Midbrain (tissue), 1 donor: ENCODE measurements at places on chromosomes 11 and 22.

DNA sequence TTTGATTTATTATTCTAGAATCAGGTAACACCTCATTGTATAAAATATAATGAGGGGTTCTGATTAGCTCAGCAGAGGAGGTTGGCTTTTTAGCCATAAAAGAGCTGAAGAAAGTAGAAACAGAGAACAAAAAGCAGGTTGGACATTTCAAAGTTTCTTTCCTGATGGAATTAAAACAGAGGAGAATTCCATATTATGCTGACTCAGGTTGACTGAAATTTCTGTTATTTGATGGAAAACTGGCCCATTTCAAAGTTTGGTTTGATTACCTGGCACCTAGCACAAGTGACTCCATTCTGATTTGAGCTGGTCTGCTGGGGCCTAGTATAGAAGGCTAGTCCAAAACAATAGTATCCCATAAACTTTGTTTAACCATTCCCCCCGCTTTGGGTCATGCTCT is 24.9 kb downstream of the OR56B4 start:
- no peak for DNase-seq

- DNase-seq, result no peak
Measured at GRCh38 chr11:73477518-73477917, 101.3 kb downstream of the RELT start.

DNA sequence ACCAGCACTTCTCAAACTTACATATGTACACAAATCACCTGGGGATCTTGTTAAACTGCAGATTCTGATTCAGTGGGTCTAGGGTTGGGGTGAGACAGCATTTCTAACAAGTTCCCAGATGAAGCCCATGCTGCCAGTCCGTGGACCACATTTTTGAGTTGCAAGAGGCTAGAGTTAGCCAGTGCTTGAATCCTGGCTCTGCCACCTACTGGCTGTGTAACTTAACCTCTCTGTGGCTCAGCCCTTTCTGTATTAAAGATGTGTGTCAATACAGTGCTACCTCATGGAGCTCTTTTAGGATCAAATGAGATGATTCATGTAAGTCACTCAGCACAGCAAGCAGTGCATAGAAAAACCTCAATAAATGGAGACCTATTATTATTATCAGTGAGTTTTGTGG is 90.2 kb upstream of the ISX start:
- DNase-seq, result no peak

GRCh38 chr11:75543806-75544205 is 18.1 kb upstream of the GDPD5 start:
- DNase-seq, result no peak

DNA sequence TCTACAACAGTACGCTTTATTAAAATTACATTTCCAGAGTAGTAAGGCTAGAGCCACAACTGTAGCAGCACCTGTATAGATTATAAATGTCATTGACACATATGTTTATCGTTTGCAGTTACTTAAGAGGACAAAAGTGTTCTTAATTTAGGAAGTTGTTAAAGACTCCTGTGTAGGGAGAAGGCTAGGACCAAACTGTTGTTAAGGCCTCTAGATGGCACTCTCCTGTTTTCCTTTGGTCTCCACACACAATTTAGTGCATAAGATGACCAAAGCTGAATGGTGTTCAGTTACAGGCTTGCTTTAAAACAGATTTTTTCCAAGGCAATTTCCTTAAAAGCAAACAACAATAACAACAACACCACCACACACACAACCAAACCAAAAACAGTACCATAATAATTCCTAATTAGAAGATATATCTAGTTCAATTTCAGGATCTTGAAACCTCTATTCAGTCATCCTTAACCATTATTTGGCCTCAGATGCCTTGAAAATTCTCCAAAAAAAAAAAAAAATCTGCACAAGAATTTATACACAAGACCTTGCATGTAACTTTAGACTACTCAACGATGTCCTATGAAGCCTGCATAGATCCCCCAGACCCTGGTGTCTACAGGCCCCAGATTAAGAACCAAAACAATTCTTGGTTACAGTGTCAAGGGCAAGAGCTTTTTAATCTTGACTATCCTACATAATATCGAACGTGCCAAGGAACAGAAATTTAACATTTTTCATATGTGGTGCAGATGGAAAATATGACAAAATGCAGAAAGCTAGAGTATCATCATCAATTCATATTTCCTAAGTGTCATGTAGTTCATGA is 42.6 kb upstream of the APOA1 start:
- peak; percentile 78 for DNase-seq

DNA sequence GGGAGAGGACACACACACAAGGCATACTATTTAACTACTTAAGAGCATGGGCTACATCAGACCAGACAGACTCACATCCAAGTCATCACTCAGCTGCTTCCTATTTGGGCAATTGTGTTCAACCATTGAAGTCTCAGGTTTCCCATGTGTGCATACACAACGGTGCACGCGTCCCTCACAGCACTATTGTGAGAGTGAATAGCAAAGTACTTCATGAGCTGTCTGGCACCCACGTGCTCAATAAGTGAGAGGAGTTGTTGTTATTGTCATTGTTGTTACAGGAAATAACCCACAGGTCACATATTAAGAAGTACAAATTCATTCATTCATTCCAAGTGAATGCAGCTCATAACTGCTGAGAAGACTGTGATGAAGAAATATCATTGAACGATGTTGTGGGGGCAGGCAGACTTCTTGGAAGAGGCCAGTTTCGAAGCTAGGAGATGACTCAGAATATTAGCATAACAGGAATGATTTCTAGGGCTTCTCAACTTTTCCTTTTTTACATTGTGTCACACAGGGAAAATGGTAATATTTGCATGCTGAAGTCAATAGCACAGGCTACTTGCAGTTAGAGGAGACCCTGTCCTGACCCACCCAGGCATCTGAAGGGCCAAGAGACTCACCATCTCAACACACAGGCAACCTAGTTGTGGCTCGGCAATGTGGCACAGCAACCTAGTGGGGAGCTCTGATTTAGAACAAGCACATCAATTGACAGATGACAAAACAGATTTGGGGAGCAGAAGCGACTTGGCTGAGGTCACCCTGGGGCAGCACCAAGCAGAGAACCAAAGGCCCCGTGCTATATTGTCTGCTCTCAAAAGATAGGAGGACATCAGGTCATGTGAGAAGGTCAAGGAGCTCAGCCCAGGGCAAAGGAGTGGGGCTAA is 606.0 kb downstream of the BUD13 start:
- no peak for DNase-seq

GRCh38 chr11:1673446-1674172 is 23.4 kb upstream of the KRTAP5-6 start:
- DNase-seq, result no peak

DNA sequence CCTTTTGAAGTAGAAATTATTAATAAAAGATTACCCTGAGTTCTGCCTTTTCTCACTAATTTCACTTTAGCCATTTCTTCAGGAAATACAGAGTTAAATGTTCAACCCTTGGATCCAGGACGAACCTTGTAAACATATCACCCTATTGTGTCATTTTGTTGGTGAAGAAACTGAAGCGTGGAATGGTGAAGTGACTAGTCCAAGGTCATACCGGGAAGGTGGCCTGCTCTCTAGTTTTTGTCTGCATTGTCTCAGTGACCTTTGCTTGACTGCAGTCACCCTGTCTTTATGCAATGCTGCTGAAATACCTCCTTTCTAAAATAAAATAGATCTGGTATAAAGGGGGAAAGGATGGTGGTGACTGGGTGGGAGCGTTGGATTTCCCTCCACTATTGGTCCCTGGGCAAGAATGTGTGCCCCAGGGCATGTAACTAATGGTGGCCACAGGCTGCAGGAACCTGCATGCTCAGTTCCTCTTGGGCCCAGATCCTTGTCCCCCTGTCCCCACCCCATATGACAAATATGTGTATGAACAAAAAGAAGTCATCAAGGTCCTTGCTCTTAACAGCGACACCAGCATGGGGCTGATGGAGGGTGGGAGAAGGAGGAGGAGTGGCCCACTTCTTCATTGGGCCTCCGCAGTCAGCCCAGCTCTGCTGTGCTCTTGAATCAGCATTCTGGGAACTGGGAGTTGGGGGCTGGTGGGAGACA is 977 bp upstream of the SORL1-AS1 start:
- no peak for DNase-seq

DNA sequence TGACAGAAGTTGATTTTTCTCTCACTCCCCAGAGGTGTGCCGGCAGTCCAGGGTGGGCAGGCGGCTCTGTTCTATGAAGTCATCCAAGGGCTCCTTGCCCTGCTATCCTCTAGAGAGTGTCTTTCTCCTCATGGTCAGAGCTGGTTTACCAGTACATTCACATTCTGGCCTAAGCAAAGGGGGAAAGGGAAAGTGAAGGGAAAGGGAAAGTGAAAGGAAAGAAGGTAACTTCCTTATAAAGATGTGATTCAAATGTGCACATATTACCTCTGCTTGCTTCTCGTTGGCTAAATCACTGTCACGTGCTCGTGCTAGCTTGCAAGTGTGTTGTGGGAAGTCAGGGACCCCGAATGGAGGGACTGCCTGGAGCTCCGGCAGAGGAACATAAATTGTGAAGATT is 2.9 kb upstream of the HTATIP2 start:
- DNase-seq, result no peak

- no peak for DNase-seq
Measured at GRCh38 chr11:46300270-46300669, 22.8 kb downstream of the CREB3L1 start.

GRCh38 chr11:23723861-23724260 is 773.0 kb upstream of the LUZP2 start:
- DNase-seq, result no peak

DNA sequence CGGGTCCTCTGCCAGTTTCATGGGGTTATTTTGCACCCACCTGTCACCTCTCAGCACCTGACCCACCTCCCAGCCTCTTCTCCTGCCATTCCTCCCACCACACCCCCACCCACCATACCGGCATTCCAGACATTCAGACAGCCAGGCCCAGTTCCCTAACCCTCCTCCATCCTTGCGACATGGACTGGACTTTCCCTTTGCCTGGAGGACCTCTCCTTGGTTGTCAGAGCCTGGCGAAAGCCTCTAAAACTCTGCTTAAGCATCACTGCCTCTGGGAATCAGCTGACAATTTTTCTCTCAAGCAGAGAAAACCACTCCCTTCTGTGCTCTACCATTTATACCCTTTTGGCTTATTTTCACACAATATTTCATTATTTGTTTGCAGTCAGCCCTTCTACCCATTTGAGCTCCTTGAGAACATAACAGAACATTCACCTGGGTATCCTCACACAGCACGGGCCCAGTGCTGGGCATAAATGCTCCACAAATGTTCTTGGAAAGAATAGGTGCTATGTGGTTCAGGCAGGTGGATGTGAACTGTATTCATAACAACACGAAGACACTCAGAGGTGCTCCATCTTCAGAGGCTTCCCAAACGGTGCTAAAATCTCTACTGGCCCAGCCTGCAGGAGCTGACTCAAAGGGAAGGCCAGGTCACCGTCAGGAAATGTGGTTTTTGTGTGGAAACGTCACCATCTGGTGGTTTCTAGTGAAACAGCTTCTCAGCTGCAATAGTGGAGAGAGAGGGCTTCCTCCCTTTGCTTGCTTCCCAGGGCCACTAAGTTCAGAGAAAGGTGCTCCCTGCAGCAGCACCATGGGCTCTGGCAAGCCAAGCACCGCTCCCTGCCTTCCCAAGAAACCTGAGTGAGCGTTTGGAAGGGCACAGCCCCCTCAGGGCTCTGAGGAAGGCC is 10.4 kb downstream of the SPATA19 start:
- peak; percentile 63 for DNase-seq

DNA sequence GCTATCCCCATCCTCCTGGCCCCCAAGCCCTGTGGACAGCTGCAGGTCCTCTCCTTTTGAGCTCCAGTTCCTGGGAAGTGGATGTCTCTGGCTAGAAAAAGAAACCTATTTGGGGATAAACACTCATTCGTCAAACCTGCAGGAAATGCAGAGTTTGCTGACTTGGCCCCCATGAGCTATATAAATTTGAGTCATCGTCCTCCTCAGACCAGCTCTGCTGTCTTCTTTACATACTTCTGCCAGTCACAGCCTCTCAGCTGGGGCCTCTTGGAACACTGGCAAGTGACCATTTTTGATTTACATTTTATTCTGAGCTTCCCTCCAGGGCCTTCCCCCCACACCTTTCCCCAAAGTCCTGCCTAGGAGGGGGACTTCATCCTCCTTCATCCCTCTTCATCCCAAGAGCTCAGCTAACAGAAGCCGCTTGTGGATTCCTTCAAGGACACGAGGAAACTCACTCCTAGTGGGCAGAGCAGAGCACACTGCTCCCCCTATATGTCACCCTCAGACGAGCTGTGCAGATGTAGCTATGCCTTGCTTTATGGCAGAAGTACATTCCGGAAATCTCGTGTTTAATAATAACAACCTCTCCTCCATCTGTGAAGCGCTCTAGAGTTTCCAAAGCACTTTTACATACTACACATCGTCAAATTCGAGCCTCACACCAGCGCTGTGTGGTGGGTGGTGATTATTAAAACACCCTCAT is 131.8 kb downstream of the FEZ1 start:
- DNase-seq, result no peak

DNA sequence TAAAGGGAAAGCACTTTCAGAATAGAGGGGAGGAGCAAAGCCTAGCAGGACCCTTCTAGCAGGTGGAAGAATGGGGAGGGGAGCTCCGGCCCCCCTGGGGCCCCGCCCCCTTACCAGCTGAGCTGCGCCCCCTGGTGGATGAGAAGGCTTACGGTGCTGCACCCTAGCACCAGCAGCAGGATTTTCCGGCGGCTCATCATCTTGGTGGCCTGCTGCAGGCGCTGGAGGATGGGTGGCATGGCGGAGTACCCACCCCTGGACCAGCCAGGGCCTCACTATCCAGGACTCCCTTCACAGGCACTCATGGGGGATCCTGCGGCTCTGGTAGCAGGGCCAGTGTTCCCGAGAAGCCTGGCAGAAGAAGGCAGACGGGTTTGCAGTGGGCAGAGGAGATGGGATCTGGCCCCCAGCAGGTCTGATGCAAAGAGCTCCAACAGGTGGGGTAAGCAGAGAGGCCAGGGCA is 3.8 kb downstream of the GAL3ST3 start:
- peak; percentile 70 for DNase-seq

GRCh38 chr11:134244593-134244992 is 8.6 kb downstream of the THYN1 start:
- no peak for DNase-seq

- DNase-seq, result no peak
Measured at GRCh38 chr11:57977709-57978108, 46.0 kb upstream of the OR9Q1 start.

DNA sequence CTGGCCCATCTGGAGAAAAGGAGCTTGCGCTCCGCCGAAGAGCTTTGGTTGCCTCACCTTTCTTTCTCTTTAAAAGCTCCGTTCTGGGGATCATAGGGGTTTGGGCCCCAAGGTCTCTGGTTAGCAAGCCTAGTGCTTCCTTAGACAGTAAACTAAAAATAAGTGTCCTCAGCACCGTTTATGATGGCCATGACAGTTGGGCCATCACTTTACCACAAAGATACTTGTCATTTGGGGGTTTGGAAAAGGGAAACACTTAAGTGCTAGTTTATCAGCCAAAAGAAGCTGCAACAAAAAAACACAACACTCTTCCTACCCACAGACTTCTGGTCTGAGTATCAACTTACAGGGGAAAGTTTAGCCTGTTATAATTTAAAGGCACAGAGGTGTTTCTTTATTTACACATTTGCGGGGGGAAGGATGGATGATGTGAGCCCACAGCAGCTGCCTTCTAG is 88.4 kb upstream of the CD44 start:
- no peak for DNase-seq

DNA sequence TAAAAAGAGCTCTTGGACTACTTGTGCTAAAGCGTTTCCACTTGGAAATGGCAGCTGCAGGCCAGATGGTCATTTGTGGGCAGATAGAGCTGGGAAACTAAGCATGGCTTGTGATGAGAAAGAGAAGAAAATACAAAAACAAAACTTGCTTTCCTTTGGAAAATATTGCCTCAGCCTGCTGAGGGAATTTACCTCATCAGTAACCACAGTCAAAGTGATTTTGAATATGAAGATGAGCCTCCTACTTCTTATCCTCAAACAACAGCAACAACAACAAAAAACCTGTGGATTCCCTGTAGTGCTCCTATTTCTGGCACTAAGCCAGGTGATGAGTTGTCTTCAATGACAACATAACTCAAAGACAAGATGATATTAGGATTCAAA is 62.7 kb upstream of the FIBIN start:
- no peak for DNase-seq
